ENCODE measurements at places on chromosomes 2 and 18.

- no peak for DNase-seq
Observed at GRCh38 chr2:12579018-12579417, 137.7 kb upstream of the TRIB2 start.

DNA sequence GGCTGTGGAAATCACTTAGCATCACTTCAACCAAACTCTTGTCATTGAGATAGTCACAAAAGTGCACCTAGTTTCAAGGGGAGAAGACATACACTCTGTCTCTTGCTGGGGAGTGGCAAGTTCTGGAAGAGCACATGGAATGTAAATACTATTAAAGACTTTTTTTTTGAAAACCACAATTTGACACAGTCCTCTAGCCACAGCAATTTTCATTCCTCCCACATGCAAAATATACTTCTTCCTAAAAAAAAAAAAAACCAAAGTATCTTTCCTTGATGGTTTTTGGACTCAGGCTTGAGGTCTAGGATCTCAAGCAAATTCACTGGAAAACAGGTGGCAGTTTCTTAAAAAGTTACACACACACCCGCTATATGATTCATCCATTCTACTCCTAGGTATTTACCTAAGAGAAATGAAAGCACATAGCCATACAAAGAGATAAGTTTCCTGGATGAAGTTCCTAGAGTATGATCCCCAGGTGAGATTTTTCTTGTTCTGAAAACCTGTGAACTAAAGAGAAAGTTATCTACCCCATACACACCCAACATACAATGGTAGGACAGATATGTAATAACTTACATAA is 295.8 kb downstream of the SP3 start:
- no peak for DNase-seq

GRCh38 chr18:35161934-35162333 is 78.9 kb upstream of the ZNF397 start:
- no peak for DNase-seq

GRCh38 chr2:60534052-60534685 is 19.3 kb downstream of the BCL11A start:
- DNase-seq, result no peak

- DNase-seq, result no peak
Observed at GRCh38 chr2:241001413-241002274, 3.2 kb downstream of the SNED1 start.

GRCh38 chr2:189363559-189363958 is 77.7 kb upstream of the WDR75 start:
- no peak for DNase-seq

- no peak for DNase-seq
Observed at GRCh38 chr18:50424877-50425690, 50.2 kb downstream of the SKA1 start.

GRCh38 chr2:234479465-234479864 is 17.4 kb downstream of the ARL4C start:
- DNase-seq, result no peak
